ENCODE measurements at places on chromosomes 2 and 18. TPM values are rescaled to one million over a fixed set of nuclear protein-coding genes. Genes with fewer than 3 reads are reported as not detected.

CAPN14 gene
- 0.07 TPM for polyA plus RNA-seq

MAL gene
- polyA plus RNA-seq, result 345 TPM

LOXHD1 gene
- 0.69 TPM for polyA plus RNA-seq

COL6A3 gene
- polyA plus RNA-seq, result 270 TPM

GPR75 gene
- 1.9 TPM for polyA plus RNA-seq

- DNase-seq, result no peak
These were observed 62.8 kb downstream of the PRELID3A start for GRCh38 chr18:12470382-12471075.

DNA sequence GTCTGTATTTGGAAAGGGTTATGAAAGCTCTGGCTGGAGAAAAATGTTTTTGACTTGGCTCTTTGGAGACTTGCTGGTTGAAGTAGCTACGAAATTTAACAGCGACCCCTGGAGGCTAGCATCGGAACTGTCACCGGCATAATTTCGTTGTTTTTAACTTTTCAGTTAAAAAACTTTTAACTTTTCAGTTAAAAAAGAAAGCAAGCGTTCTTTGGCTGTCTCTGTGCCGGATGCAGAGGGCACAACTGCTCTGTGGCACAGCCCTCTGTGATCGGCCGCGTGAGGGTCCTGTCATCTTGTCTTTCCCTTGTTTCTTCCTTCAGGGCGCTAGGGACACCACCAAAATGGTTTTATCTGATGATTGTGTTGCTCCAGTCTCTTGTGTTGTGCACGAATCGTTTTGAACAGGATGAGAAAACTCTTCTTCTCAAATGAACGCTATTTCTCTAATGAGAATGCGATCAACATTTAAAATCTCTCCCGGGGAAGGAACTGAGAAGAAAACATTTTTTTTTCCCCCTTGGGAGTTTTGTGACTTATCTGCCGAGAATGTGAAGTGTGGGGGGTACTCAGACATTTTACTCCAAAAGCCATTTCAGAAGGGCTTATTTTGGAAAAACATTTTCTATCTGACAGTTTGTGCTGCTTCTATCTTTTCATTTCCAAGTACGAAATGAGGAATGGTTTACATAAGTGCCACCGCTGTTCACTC is 57.1 kb downstream of the ADCYAP1 start:
- peak; percentile 19 for DNase-seq

- DNase-seq, result no peak
These were observed 38.5 kb downstream of the TSHZ1 start for GRCh38 chr18:75249175-75249518.

DNA sequence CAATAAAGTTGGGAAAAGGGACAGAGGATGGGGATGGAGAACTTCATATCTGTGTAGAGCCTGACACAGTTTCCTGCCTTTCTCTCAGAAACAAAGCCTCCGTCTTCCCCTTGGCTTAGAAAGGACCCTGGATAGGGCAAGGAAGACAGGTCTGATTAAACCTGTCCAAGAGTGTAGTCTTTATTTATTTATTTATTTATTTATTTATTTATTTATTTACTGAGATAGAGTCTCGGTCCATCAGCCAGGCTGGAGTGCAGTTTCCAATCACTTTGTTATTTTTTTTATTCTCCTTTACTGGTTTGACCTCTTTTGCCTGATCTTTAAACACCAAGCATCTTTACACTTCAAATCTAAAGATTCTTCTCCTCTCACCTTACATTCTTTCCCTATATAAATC is 10.3 kb downstream of the CCL20 start:
- no peak for DNase-seq

DNA sequence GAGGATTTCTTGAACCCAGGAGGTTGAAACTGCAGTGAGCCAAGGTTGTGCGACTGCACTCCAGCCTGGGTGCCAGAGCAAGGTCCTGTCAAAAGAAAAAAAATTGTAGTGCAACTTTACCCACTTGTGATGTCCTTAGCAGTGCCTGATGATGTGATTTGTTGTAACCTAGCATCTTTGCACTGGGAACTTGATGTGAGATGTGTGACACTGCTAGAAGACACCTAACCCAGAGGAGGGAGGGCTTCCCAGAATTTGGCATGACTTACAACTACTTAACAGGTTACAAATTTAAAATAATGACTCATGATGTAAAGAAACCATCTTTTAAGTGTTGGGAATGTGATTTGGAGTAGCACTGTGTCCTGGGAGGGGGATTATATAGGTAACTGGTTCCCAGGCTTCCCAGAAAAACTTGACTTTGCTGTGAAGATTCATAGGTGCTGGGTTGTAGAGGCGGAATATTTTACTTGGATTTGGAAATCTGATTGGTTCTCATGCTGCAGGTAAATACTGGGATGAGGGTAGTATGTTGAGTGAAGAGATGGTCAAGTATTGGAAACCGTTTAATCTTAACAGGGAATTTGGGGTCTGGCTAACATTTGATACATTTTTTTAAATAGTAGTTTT is 3.7 kb downstream of the EEF1B2 start:
- no peak for DNase-seq

- no peak for DNase-seq
These were observed 8.1 kb upstream of the ARHGAP15 start for GRCh38 chr2:143121079-143121478.

GRCh38 chr2:128260239-128261138 is 58.2 kb downstream of the HS6ST1 start:
- DNase-seq, result no peak

DNA sequence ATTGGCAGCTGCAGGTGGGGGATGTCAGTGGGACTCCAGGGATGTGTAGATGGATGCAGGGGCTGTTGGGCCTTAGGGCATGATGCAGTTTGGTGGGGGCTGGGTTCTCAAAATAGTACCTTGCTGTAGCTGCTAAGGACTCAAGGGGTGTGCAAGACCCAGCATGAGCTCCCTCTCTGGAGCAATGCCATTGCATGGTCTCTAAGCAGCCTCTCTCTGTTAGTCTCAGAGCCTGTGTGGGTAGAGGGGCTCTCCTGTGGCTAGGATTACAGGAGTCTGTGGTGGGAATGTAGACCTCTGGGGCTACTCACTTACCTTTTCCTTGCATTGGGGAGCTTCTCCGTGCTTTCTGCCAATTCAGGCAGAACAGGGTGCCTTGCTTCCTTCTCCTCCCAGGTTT is 228.9 kb downstream of the LPIN1 start:
- DNase-seq, result no peak

DNA sequence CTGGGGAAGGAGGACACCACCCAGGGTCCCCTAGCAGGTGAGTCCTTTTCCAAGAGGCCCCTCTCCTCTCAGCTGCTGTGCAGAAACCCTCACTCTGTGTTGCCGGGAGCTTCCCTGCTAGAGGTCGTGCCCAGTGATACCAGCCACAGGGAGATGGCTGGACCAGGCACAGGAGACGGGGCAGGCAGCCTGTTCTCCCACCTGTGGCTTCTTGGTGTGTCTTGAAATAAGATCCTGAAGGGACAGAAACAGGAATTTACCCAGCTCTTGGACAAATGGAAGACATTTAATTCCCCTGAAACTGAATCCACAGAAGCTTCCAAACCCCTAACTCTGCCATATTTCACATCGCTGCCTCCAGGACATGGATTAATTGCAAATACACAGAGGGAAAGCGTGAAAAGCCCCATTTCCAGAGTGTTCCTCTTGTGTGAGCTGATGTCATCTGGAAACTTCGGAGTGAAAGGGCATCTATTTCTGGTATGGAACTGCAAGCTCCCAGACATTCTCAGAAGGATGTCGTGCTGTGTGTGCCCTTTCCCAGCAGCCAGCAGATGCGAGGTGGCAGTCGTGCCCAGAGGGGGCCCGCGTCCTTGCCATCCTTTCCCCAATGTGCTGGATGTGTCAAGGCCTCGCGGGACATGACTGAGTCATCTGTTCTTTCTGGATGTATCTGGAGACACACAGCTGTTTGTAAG is 177.7 kb downstream of the SEPTIN10 start:
- DNase-seq, result no peak

DNA sequence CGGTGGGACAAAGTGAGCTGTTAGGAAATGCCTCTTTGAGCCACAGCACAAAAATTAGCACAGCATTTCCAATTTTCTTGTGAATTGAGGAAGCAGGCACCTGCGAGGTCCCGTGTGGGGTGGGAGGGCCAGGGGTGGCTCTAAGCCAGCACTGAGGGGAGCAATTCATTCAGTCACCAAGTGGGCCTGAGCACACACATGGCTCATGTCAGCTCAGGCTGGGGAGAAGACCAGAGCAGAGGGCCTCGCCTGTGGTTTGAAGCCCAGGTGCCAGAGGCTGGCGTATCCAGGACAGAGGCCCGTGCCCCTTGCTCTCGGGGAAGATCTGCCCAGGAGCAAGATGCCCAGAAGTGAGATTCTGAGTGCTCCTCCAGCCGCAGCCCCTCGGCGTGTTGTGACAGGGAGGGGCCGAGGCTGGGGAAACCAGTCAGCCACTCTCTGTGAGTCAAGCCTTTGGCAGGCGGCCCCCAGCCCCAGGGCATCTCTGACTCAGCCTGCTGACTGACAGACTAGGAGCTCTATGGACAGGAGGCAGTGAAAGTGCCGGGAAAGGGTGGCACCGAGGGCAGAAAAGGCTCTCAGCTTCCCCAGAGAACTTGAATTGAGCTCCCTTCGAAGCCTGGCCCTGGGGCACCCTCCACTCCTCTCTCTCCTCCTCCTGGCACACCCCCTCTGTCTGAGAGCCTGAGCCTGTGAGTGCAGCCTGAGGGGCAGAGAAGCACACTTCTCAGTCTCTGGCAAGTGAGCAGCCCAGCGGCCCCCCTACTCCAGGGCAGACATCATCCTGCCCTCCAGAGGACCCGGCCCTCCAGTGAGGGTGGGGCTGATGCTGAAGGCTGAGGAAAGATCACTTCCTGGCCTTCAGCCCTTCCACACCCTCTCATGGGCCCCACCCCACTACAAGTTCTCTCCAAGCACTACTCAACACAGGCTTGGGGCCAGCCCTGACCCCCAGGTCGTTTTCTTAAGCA is 32.3 kb downstream of the CYP26B1 start:
- no peak for DNase-seq

GRCh38 chr2:162769066-162769465 is 69.5 kb downstream of the KCNH7 start:
- DNase-seq, result no peak

DNA sequence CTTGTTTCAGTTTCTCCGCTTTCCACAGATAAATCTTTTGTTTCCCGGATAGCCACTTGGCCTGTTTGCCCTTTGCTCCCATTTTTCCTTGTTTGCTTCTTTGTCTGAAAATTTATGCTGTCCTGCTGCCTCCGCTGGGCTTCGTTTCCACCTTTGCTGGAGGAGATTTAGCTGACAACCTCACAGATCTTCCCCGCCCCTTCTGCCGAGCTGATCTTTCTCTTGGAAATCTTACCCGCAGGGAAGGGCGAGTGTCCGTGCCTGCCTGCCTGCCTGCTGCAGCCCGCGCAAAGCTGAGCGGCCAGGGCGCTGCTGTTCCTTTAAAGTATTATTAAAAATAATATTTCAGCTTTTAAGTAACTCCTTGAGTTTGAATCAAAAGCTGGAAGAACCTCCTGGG is 1.4 kb upstream of the XRCC5 start:
- DNase-seq, result no peak

DNA sequence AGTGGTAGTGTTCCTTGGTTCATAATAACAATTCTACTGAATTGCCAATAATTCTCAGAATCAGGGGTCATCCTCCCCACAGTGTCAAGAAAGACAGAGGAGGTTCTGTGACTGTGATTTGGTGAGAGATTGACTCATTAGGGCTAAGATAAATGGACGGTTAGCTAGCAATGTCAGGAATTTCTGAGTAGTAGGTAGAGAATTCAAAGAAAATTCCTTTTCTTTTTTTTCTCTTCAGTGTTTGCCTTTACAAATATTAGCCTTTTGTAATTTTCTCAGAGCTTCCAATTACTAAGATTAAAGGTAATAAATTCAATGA is 16.8 kb upstream of the CRIM1 start:
- no peak for DNase-seq

DNA sequence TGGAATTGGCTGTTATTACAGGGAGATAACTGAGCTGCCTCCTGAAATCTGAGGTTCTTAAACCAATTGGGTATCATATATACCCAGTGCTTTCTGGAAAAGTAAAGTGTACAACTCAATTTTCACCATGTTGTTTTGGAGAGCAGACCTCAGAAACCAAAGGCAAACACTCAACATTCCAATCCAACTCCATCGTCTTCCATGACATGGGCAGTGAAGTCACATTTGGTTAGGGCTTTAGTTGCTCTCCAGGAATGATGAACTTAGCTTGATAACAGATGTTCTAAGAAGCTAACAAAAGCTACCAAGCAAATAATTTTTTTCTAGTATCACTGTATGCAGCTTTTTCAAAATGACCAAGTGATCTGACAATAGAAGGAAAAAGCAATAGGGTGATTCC is 107.0 kb upstream of the SLC35G4 start:
- DNase-seq, result no peak
